ENCODE measurements at places on chromosomes 6 and 20.

DNA sequence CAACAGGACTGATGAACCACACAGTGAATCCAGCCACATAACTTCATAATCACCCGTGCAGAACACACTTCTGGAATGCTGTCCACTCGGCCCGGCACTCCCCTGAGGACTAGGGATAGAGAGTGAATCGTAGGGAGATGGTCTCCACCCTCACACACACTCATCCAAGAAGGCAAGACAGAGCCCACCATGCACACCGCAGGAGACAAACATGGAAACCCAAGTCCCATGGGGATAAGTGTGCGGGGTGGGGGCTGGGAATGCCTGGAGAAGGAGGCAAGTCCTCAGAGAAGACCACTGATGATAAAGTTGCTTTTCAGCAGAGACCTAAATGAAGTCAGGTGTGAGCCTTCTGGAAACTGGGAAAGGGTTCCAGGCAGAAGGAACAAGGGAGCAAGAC is 399.2 kb upstream of the AGPAT4 start:
- DNase-seq: no peak

DNA sequence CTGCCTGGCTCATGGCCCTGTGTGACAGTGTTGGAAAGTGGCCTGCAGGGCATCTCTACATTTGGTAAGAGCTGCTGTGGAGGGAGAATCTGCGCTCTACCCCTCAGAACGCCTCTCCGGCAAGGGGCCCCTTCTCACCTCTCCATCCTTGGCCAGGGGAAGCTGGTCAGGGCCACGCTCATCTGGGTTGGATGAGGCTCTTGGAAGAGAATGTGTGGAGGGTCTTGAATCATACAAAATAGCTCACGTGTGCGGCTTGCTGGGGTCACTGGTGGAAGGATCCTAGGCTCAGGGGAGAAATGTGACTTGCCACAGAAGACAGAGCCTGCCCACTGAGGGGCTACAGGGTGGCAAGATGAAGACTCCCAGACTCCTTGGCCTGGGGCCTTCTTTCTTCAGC is 105.0 kb downstream of the SCML4 start:
- DNase-seq: no peak

- DNase-seq: no peak
Measured at GRCh38 chr6:151149793-151150192, 90.0 kb upstream of the AKAP12 start.

DNA sequence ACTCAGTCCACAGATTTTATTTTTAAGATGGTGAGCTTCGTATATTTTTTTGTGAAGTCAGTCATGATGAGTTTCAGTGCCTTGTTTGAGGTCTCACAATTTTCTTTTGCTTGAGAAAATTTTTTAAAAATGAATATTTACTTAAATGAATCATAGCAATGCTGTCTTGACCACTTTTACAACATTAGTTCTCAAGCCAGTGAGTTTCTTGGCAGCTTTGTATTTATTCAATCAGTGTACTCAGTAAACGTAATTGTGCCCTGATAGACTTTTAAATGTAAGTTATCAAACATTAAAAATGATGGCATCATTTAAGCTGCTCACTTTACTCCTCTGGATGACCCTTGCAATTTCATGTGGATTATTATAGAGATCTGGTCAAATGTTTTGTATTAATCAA is 261.4 kb downstream of the KHDC1L start:
- DNase-seq: no peak

DNA sequence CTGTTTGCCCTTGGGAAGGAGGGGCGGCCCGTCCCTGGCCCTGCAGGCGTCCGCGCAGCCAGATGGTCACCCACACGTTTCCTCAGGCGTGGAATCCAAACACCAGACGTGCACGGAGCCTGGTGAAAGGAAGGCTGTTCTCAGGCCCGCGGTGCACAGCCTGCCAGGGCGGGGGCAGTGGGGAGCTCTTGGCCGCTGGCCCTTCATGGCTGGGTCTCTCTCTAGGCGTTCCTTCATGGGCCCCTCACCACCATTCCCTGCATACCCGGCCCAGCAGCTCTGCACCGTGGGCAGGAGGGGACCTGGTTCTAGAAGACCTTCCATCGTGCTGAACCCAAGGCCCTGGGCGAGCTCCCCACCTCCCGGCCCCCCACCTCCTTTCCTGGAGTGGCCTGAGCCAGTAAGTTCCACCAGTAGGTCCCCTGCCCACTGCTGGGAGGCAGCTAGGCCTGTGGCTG is 30.4 kb upstream of the SMOC2 start:
- DNase-seq: no peak

- no peak for DNase-seq
Measured at GRCh38 chr6:163085861-163086623, 328.5 kb upstream of the QKI start.

- no peak for DNase-seq
Measured at GRCh38 chr20:16692009-16692408, 37.8 kb upstream of the SNRPB2 start.
